Stimulated activated CD8-positive, alpha-beta memory T cell treated with anti-CD3 and anti-CD28 coated beads, Interleukin-15, amount 100 ng/mL, for 4 hours (primary cell): ENCODE measurements at places on chromosomes 4 and X.

GRCh38 chrX:85993539-85994197 is 53.7 kb downstream of the CHM start:
- DNase-seq: no peak

GRCh38 chrX:133590703-133591505 is 175.6 kb upstream of the GPC4 start:
- DNase-seq: no peak

GRCh38 chr4:42625329-42625728 is 31.6 kb downstream of the ATP8A1 start:
- no peak for DNase-seq

DNA sequence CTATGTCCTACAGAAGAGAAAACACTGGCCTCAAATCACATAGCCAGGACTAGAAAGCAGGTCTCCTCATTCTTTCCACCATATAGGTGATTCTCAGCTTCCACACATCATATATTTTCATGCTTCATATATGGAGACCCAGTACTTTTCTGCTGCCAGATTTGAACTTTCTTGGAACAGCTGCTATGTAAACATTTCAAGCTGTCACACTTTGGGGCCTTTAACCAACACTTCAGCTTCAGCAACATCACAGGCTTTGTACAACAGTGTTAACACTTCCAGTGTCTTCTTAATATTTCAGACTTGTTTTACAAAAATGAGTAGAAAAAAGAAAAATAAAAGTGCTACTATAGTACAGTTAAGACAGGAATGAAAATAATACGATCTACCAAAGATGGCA is 12.6 kb downstream of the SH3RF1 start:
- DNase-seq: no peak

GRCh38 chr4:102541697-102542096 is 40.5 kb downstream of the NFKB1 start:
- DNase-seq: no peak

DNA sequence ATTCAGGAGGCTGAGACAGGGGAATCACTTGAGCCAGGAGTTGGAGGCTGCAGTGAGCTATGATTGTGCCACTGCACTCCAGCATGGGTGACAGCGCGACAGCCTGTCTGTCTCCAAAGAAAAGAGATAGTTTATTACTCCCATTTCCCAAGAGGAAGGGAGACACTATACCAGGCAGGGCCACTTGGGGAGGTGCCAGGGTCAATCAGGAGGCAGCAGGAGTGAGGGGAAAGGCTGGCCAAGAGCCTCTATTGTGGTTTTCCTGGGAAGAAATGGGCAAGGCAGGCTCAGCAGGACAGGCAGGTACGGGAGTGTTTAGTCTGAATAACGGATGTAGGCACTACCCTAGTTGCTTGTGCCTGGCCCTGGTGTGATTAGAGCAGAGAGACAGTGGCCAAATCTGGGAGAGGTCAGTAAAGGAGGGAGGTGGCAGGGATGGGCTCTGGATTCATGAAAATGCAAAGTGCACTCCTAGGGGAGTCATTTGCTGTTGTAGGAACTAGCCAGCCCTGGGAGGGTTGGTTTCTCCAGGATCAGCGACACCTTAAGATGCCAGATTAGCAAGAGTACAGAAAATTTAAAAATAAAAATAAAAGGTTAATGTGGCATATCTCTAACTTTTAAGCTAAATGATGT is 20.2 kb upstream of the CDKN2AIP start:
- DNase-seq: no peak

DNA sequence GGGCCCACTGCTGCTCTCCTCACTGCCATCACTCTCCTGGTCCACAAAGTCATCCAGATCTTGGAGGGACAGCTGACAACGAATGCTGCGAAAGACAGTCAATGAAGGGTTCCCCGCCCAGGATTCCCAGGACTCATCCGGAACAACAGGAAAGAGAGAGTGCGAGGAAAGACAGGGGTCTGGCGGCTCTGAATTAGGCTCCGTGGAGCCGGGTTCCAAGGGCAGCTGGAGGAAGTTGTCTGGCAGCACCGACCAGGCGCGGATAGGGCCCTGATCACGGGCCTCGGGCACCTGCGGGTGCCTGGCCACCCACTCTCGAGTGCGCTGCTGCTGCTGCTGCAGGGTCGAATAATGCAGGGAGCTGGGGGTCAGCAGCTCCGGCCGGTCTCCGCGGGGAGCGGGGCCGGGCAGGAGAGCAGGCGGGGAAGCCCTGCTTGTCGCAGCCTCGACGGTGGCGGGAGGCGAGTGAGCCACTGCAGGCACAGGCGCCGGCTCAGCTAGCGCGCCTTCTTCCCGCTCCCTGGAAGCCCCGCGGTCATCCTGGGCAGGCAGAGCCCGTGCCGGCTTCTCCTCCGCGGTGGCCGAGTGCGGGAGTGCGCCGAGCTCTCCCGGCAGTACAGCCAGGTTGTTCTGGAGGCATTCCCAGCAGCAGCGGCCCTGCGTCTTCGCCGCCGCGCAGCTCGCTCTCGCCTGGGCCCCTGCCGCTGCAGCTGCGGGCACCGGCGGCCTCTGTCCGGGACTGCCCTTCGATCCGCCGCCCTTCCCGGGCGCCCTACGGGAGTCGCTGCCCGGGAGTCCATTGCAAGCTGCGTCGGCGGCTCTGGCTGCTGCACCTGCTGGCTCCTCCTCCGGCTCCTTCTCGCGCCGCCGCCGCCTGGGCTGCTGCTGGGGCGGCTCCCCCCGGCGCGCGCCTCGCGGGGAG is 1.1 kb downstream of the SOWAHB start:
- DNase-seq: no peak

GRCh38 chr4:132108784-132109183 is 1040.3 kb upstream of the PCDH10 start:
- DNase-seq: no peak

GRCh38 chr4:67447873-67448272 is 97.4 kb downstream of the CENPC start:
- DNase-seq: no peak

DNA sequence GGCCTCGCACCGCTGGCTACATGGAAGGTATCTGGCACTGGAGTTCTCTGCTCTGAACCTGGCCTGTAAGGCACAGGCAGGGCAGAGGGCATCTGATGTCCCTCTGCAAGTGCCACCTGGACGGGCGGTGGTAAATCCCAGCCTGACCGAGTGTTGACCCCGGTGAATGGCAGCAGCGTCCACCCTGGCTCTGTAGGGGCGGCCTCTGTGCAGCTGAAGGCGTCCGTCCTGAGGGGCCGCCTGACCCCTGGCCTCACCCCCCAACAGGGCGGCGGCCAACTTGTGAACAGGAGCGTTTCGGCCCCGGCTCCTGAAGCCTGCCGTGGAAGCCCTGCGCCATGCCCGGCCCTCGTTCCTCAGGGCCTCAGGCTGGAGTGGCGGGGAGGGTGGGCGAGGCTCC is 51.4 kb downstream of the CPZ start:
- DNase-seq: no peak

- DNase-seq: no peak
Measured at GRCh38 chr4:183366206-183366835, 44.1 kb upstream of the CLDN24 start.

- DNase-seq: no peak
Measured at GRCh38 chr4:117429506-117429905, 344.1 kb upstream of the TRAM1L1 start.

DNA sequence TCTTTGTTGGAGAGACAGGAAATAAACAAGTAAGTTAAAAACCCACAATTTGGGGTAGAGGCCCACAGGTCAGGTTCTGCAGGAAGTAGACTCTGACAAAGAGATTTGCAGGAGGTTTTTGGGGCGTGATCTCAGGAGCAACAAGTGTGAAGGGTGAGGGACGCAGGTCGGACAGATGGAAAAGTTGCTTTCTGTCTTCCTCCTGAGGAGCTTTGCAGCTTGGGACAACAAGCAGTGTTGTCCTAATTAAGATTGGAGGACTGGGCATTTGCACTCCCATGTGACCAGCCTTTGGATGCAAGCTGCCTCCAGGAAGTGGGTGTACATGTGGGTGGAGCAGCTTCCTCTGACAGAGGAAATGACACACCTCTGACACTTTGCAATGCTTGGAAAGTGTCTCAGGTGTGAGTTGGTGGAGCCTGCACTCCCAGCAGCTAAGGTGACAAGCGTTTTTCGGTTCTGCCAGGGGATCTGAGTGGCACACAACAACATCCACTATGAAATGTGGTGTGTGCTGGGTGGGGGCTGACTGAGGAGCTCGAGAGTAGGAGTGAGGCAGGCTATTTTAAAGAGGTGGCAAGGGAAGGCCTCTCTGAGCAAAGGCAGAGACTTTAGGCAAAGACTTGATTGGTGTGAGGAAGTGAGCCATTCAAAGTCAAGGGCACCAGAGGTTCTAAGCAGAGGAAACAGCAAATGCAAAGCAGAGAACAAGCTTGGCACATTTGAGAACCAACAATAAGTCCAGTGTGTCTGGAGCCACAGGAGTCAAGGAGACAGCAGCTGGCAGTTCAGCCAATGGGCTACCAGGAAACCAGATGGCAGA is 339.8 kb upstream of the GATB start:
- peak; percentile 71 for DNase-seq

DNA sequence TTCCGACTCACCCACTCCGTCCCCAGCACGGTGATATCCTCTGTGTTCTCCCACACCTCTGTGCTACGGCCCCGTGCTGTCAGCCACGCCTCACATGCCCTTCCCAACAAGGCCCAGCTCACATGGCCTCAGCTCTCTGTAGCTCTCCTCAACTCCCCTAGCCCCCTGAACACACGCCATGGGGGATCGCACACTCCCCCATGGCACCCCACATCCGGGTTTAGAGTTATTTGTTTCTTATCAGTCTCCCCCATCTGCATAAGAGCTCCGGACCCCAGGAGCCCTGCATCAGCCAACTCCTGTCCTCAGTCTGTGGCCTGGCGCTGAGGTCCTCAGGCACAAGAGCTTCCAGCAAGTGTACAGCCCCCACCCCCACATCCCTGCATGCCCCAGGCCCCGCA is 7.0 kb downstream of the C4orf50 start:
- no peak for DNase-seq

DNA sequence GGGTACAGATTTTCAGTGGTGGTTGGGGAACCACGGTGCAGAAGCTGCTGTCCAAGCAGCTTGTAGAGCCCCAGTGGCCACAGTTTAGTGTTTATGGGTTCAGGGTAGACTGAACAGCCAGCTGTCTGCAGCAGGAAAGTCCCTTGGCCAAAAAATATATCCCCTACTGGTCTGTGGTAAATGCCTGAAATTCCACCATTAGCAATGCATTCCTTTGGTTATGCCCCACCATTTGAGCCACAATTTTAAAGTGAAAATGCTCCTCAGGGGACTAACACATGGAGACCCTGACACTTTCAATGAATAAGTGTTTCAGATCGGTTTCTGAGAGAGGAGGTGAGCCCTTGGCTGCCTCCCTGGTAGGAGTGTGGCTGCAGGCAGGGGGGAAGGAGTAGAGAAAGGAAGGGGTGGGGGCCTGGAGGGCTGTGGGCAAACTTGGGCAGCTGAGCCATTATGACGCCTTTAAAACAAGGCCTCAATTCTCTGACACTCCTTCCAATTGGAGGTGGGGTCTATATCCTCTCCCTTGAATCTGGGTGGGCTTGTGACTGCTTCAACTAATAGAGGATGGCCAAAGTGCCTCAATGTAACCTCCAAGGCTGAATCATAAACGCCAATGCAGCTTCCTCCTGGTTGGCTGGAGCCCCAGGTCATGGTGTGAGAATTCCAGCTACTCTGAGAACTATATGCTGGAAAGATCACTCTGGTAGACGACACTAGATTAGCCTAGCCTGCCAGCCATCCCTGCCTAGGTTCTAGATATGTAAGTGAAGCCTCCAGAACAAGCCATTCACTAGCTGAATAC is 75.8 kb upstream of the ATP6AP2 start:
- no peak for DNase-seq

GRCh38 chr4:24914460-24914859 is 1.6 kb upstream of the CCDC149 start:
- no peak for DNase-seq

DNA sequence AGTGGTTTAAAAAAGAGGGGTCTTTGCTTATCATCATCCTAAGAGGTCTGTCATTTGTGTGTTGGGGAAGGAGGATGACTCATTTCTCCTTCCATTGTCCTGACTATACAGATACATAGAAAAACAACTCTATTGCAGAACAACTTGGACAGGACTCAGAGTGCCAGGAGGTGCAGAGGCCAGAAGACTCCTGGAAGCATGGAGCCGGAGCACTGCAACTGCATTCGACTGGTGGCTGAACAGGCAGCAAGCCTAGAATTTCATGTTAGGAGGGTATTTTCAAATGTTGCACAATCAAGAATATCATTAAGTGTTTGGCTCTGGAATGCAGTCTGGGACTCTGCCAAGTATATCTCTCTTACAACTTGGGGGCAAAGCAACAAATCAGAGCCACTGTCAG is 35.0 kb upstream of the MAML3 start:
- DNase-seq: no peak

DNA sequence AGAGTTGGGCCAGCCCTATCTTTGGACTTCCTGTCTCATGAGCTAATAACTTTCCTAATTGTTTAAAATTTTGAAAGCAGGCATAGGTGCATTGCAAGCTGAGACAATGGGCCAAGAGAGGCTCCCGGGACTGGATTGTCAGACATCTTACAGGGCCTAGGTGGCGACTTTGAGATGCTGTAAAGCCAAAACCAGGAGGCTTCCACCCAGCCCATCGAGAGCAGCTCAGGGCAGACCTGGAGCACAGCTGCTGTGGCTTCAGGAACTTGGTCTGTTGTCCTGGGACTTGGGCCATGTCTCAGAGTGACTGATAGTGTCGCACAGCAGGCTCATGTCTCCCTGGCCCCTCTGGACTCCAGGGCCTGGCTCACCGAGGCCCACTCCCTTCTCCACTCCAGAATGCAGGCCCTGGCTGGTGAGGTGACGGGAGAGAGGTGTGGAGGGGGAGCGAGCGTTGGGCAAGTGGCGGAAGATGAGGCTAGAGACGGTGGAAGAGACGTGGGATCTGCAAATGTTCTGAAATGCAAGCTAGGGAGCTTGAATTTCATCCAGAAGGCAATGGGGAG is 24.1 kb upstream of the MTM1 start:
- DNase-seq: no peak

GRCh38 chrX:65407157-65407626 is 127.4 kb downstream of the LAS1L start:
- DNase-seq: no peak

DNA sequence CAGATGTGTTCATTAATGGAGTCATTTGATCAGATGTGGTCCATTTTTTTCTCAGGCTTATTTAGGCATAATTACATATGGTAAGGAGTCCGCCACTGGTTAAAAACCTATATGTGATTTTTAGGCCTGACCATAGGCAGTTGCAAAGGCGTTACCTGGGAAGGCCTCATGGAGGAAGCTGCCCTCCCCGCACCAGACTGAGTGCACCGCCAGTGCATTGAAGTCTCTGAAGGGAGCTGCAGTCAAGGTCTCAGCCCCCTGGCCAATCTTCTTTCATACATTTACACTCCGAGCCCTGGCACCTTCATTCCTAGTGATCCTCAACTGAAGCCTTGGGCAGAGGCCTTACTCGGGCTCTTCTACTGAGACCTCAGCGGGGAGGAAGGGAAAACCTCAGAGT is 898.2 kb upstream of the AGA start:
- DNase-seq: no peak

DNA sequence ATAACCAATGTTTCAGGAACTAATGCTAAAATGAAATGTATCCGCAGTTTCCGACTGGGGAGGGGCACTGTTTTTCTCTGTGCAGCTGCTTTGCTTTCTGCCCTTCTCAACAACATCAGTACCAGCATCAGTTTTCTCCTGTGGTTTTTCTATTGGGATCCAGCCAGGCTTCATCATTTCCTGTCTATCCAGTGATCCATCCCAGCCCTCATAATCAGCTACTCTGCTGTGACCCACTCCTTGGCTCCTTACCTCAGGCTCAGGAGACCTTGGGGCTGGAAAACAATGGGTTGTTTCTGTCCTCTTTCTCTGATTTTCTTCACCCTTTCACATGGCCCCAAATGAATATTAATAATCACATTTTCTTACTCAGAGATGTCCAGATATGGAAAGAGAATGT is 222.2 kb upstream of the DKK2 start:
- DNase-seq: no peak

- no peak for DNase-seq
Measured at GRCh38 chrX:148611993-148612392, 111.6 kb downstream of the AFF2 start.
